Activated CD4-positive, alpha-beta T cell treated with anti-CD3 and anti-CD28 coated beads, Interleukin-2, amount 10 ng/mL, durations not matched to agents 7 days and 5 days (primary cell): ENCODE measurements at places on chromosomes 1 and 21.

DNA sequence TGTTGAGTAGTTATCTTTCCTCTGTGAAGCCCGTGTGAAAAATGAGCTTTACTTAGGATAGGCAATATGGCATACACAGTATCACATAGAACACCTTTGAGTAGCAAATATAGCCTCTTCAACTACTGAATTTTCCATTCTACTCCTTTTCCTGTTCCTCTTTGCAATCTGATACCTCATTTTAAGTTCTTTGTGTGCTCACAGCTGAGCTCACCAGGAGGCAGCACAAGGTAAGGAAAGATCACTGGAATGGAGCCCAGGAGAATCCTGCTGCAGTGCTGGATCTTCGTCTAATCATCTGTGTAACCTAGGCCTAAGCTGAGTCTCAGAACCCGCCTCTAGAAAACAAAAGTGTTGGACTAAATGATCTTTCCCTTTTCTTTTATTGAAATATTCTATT lies 171.0 kb downstream of the LRRC40 start:
- no peak for DNase-seq

GRCh38 chr21:40351006-40351405 lies 483.8 kb downstream of the PCP4 start:
- DNase-seq, result no peak

GRCh38 chr21:29170944-29171343 lies 40.5 kb downstream of the MAP3K7CL start:
- DNase-seq, result no peak

- no peak for DNase-seq
These were observed 1.2 kb downstream of the MAN1C1 start for GRCh38 chr1:25617625-25618432.

- DNase-seq, result peak; percentile 16
These were observed 1.6 kb downstream of the CASZ1 start for GRCh38 chr1:10794724-10795275.

DNA sequence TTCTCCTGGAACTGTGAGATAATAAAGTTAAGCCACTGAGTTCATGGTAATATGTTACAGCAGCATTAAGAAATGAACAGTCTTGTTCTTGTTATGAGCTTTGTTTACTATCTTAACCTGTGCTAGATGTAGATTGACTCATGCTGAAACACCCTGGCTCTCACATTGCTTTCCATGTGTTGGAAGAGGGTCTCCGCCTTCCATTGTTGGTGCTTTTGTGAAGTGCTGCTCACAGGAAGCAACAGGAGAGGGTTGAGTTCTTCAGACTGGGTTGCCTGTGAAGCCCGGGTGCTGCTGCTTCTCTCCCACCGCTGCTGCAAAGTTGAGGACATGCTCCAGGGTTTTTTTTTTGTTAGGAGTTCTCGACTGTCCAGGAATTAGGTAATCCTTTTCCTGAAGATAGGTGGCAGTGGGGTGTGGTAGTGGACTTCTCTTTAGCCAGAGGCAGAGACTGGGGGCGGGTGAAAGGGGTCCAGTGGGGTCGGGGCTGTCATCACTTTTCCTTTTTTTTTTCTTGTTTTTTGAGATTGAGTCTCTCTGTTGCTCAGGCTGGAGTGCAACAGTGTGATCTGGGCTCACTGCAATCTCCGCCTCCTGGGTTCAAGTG lies 28.7 kb upstream of the HMGN1 start:
- no peak for DNase-seq

GRCh38 chr1:12618965-12619791 lies 1.2 kb upstream of the DHRS3 start:
- DNase-seq, result peak; percentile 53

- no peak for DNase-seq
These were observed 35.3 kb upstream of the NEK2 start for GRCh38 chr1:211710566-211711314.

- DNase-seq, result peak; percentile 68
These were observed 21.5 kb upstream of the LYST start for GRCh38 chr1:235888119-235888643.

GRCh38 chr1:186212568-186213224 lies 162.4 kb downstream of the TPR start:
- DNase-seq, result peak; percentile 47

GRCh38 chr1:24914226-24915069 lies 15.6 kb downstream of the RUNX3 start:
- DNase-seq, result no peak

GRCh38 chr1:71785450-71785849 lies 496.9 kb downstream of the NEGR1 start:
- no peak for DNase-seq

GRCh38 chr1:110645821-110646735 lies 28.7 kb downstream of the KCNA3 start:
- no peak for DNase-seq

DNA sequence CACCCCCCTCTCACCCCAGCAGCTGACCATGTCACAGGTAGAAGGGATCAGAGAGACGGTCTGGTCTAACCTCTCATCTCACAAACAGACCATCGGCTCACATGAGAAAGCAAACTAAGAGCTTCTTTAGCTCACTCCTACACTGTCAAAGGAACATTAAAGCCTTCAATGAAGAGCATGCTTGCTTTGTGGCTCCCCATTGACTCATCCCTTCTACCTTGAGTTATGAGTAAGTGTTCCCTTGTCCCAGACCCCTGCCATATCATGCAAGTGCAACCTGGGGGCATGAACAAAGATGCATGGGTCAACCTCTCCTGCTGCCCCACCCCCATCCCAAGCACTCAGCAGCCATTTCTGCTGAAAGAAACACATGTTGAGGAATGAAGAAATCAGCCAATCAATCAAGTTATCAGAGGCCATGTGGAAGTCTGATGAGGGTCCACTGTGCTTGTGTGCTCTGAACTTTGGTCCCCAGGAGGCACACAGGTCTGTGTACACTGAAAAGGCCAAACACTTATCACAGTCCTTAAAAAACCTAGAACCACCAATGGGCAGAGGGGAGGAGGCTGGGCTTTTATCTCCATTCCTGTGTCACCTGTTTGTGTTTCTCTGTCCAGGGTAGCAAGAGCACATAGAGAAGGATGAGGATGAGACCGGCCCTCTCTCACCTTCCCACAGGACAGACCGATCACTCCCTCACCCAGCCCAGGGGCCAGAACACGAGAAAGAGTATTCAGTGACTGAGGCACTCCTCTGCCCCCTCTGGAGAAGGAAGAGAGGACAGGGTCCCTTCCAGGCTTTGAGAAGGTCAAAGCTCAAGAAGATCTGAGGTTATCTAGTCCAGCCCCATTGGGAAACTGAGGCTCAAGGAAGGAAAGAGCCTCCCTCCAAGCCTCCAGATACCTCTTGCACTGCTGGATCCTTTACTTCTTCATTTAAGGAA lies 9.5 kb downstream of the ETNK2 start:
- no peak for DNase-seq

GRCh38 chr1:100629391-100629790 lies 90.2 kb upstream of the VCAM1 start:
- DNase-seq, result no peak

DNA sequence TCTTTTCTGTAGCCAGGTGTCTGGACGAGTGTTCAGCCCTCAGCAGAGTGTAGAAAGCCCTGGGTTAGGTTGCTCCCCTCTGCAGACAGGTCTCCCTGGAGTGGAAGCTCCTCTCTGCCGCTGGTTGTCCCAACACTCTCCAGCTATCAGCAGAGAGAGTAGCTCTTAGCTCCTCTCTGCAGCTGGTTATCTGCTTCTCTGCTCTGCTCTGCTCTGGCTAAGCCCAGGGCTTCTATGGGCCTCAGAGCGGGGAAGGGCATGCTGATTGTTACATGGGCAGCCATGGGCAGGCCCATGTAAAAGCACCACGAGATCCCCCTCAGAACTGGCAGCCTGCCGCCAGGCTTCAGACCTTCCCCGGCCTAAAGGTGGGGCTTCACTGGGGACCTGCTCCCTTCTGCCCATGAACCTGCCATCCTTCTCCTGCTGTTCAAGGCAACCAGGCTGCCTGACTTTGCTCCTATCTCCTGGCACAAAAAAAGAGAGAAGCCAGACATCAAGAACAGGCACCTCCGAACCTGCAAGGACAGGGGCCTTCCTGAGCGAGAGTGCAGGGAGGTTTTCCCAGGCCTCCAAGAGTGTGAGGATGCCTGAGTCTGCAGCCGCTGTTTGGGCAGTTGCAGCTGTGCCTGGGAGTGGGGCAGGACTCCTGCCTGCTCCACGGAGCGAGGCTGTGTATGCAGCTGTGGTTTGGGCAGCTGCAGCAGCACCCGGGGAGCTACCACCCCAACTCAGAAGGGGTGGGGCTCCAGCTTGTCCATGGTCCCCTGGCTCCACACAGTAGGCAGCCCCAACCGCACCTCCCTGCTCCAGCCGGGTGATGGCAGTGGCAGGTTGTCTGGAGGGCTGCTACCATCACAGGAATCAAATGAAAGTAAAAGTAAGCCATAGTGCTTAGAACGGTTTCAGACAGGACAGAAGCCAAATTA lies 973.7 kb downstream of the LTN1 start:
- DNase-seq, result no peak

GRCh38 chr1:235107368-235108184 lies 21.1 kb downstream of the TOMM20 start:
- no peak for DNase-seq

- DNase-seq, result no peak
These were observed 230.8 kb upstream of the CHRM3 start for GRCh38 chr1:239155466-239156091.

DNA sequence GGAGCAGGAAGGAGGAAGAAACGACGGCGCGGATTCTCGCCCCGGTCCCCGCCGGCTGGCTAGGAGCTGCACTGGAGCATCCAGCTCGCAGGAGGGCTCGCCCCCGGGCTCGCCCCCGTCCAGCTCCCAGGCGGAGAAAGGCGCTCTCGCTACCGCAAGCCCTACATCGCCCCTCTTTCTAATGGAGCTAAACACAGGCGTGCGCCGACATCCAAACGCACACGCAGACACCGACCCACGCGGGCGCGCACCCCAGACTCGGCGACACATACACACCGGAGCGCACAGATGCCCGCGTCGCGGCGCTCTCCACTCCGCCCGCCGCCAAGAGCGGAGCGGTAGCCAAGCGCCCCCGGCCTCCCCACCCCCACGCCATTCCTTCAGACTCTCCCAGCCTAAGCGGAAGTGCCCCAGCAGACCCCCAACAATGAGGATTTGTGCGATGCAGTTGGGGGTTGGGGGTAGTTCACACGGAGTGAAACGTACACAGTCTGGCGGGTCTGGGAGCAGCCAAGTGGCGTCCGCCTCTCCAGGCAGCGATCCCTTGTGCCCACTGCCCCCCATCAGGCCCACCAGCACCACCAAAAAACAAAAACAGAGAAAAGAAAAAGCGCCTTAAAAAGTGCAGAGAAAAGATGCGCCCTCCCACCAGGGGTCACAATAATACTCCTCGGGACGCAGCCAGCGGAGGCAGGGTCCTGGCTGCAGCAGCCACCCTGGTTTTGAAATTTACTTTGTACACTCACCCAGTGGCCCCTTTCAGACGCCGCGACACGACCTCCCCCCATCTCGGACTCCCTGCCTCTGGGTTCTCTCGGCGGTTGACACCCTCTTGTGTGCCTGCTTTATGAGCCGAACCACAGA lies 1.4 kb downstream of the DAB1 start:
- DNase-seq, result no peak

- no peak for DNase-seq
These were observed 403.6 kb upstream of the PBX1 start for GRCh38 chr1:164155347-164155746.

GRCh38 chr1:223219846-223220610 lies 77.0 kb upstream of the TLR5 start:
- DNase-seq, result no peak

- peak; percentile 43 for DNase-seq
These were observed 2.3 kb downstream of the LYPLA2 start for GRCh38 chr1:23793018-23793781.

GRCh38 chr1:51897699-51898031 lies 19.1 kb upstream of the NRDC start:
- DNase-seq, result no peak

GRCh38 chr21:36846631-36847030 lies 119.8 kb downstream of the HLCS start:
- DNase-seq, result no peak

- no peak for DNase-seq
These were observed 506 bp downstream of the SSX2IP start for GRCh38 chr1:84689514-84690396.

- DNase-seq, result no peak
These were observed 498.9 kb upstream of the PTBP2 start for GRCh38 chr1:96222701-96223100.

- no peak for DNase-seq
These were observed 45.9 kb downstream of the CLEC20A start for GRCh38 chr1:178450871-178451270.

DNA sequence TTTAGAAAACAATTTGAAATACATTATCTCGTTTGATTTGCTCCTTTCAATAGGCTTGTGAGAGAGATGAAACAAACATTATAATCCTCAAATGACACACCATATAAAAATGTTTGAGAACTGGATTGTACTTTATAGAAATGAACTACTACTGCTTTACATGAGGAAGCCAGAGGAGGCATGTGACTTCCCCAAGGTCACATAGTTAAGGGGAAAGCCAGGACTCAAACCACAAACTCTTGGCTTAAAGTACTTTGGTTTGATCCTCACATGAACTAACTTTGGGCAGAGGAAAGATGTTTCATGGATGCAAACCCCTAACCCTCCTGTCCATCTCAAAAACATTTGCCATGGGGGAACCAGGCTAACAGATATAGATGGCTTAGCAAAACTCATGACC lies 4.7 kb downstream of the ARHGEF11 start:
- DNase-seq, result no peak

GRCh38 chr1:205142102-205142469 lies 20.3 kb upstream of the RBBP5 start:
- no peak for DNase-seq

GRCh38 chr21:28294051-28294450 lies 698.6 kb downstream of the LTN1 start:
- DNase-seq, result no peak

DNA sequence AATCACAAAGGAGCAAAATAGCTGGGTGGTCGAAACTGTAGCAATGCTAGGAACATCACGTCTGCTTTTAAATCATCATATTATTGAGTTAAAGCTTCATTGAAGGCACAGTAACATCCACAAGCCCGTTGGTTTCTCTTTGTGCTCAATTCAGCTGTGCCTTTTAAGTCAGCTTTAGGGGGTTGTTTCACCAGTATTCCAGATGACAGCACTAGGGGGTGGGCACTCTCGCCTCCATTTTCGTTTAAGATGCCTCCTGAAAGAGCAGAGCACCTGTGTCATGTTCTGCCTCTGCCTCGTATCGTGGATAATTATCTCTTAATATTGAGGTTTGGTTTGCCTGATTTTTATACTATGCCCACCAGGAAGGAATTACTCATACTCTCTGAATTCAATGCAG lies 139.8 kb upstream of the PTBP2 start:
- DNase-seq, result no peak

- DNase-seq, result no peak
These were observed 92.7 kb downstream of the BCAR3 start for GRCh38 chr1:93588955-93589354.
